Stimulated activated CD4-positive, alpha-beta T cell treated with anti-CD3 and anti-CD28 coated beads, TNF-alpha, amount 100 ng/mL, for 24 hours (primary cell): ENCODE measurements at places on chromosomes 1 and 21.

DNA sequence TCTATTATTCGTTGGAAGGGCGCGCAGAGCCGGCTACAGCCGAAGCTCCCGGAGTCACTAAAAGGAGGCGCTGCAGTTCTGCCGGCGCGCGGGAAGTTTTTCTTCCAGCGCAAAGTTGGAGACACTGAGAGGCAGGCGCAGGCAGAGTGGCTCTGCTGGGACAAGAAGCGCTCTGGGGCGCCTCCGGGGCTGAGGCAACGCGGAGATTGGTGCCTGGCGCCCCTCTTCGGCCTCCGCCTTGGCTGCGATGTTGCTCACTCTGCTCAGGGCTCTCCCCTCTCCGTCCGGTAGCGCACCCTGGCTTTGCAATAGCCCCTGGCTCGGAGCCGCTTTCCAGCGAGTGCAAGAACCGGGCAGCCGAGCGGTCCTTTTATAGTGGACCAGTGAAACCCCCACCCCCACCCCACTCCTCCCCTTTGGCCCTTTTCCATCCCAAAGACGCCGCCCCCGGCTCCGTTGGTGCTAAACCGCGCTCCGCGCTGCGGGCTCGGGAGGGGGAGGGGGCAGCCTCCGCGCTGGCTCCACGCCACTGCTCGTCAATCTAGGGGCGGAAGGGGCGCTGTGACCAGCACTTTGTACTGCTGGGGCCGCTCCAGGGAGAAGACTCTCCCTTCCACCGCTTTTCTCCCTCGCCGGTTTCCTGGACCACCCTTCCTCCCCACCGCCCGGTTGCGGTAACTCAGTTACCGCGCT lies at the start of gene ADAMTS1:
TSS of gene ADAMTS1 (minus strand) at position 344 of the 693 bp plus-strand sequence. CDS start 455 bp downstream, outside the sequence.
- DNase-seq = no peak

GRCh38 chr1:151728151-151729054 lies 7.1 kb downstream of the RIIAD1 start:
- no peak for DNase-seq

DNA sequence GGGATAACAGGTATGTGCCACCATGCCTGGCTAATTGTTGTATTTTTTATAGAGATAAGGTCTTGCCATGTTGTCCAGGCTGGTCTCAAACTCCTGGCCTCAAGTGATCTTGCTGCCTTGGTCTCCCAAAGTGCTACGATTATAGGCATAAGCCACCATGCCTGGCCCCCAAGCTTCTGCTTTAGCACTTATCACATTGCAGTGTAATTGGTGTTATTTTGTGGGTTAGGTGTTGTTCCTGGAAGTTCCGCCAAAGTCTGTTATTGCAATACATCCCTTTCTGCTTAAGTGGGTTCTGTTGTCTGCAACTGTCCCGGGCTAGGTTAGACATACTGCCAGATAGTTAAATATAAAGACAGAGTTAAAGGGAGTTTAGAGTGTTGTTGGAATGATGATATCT lies 3.4 kb downstream of the ZCCHC17 start:
- no peak for DNase-seq

DNA sequence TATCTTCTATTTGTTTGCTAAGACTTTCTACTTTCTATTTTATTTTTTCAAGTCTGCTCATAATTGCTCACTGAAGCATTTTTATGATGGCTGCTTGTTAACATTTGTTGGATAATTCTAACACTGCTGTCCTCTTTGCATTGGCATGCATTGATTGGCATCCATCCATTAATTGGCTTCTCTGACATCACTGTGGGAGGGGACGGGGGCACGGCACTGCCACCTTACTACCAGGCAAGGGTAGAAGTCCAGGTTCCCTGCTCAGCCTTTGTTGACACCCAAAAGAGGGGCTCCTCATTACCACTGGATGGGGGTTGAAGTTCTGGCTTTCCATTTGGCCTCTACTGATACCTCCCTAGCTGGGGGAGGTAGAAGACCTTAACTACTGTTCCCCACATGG lies 11.5 kb upstream of the ABCG1 start:
- no peak for DNase-seq

DNA sequence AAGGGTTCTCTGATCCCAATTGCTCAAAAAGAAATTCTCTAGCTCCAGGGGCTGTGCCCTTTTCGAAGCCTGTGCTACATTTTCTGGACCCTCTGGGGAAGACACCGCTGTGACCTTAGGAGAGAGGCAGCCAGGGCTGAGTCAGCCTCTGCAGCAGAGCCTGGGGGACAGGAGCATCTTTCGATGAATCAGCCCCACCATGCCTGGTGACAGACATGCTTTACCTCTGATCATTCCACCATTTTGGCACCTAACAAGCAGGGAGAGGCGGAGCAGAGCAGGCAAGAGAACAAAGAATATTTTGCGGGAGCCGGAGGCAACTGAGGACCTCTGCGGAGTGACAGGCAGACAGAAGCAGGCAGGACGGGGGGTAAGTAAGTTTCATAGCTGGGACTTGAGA lies 84.9 kb downstream of the VWA5B1 start:
- no peak for DNase-seq

DNA sequence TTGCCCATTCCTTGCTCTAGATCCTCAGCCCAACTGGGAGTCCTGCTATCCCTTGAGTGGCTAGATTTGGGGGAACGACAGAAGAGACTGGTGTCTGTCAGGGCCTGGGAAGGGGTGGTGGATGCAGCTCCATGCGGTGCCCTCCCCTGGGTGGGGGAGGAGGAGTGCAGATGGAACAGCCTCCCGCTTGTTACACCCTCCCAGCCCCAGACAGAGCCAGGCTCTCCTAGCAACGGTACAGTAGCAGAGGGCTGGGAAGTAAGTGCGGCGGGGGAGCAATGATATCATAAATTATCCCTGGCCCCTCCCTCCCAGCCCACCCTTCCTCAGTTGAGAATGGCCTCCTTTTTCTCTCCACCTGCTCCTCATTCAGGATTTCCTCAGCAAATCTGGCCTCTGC lies 37.2 kb downstream of the RHBG start:
- DNase-seq = no peak

DNA sequence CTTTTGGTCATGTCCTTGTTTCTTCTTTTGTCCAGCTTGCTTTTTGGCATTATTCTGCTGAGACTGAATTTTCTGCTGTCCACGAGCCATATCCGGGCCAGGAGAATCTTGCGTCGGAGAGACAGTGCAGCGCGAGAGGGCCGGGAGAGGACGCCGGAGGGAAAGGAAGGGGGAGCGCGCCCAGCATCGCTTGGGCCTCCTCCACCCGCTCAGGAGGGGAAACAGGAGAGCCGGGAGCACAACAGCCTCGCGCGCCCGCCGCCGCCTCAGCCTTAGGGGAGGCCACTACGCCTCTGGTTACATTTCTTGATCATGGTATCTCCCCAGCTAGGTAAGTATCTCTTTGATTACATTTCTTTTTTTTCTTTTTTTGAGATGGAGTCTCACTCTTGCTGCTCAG lies 7.4 kb upstream of the DEGS1 start:
- no peak for DNase-seq

DNA sequence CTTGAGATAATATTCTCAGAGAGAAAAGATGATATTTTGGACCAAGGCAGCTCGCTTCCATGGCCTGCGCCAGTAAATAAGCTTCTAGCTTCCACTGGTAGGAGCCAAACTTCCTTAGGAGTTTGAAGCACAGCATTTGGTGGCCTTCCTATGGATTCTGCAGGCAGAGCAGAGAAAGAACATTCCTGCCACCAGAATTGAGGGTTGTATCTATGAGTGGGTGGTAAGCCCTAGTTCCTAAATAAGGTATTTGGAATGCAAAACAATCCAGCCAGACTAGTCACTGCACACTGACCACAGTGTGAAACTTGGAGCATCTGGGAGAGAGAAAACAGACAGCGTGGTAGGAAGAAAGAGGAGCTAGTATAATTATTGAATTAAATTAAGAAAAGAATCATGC lies 54.1 kb upstream of the BCAR3 start:
- no peak for DNase-seq

- no peak for DNase-seq
Measured at GRCh38 chr1:48869116-48869893, 92.6 kb upstream of the BEND5 start.

GRCh38 chr1:232221802-232222499 lies 408.0 kb downstream of the SIPA1L2 start:
- no peak for DNase-seq

- DNase-seq = no peak
Measured at GRCh38 chr1:101757985-101758384, 238.7 kb downstream of the OLFM3 start.

DNA sequence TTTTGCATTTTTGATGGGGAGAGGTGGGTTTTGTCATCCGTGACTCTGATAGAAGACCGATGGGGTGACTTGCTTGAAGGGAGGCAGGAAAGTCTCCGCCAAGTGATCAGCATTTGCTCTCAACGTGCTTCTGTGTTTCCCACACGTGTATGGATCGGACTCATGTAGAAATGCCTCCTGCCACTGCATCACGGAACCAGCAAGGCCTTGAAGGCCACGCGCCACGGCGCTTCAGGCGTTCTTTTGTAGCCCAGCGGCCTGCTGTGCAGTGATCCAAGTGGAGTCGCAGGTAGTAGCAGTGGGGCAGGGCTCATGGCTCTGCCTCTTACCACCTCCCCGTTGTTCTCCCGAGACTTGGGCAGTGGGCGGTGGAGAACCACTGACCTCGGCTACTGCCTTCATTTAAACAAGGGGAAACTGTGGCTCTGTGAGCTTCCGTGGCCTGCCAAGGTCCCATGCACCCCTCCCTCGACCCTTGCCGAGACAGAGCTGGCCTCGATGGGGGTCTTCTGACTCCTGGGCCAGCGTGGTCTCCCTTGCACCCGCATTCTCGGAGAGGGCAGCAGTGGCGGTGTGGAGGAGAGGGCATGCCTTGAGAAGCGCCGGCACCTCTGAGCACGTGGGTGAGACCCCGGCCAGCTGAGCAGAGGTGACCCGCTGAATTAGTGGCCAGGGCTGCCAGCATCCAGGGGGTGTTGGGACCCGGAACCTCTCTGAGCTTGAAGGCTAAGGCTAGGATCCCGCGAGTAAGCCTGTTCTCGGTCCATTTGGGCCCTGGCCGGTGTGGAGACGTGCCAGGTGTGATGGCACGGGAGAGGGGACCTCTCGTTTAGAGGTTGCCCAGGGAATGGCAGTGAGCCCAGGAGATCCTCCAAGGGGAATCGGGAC lies 46.1 kb upstream of the ABCG1 start:
- DNase-seq = no peak

- DNase-seq = no peak
Measured at GRCh38 chr1:171515299-171515698, 30.0 kb downstream of the PRRC2C start.

GRCh38 chr1:29090937-29091618 lies 32.6 kb downstream of the TMEM200B start:
- no peak for DNase-seq

GRCh38 chr1:100622037-100622436 lies 84.1 kb downstream of the GPR88 start:
- no peak for DNase-seq

DNA sequence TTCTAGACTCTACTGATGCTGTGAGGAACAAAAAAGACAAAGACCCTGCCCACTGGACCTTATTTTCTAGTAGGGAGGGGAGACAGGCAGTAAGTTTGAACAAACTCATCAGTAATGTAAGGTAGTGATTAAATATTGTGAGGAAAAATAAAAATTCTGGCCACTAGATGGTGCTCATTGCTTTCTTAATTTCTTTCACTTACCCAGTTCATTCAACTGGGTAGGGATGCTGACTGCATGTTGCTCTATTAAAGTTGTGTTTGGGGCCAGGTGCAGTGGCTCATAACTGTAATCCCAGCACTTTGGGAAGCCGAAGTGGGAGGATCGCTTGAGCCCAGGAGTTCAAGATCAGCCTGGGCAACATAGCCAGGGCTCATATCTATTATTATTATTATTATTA lies 6.3 kb upstream of the KYAT3 start:
- no peak for DNase-seq

DNA sequence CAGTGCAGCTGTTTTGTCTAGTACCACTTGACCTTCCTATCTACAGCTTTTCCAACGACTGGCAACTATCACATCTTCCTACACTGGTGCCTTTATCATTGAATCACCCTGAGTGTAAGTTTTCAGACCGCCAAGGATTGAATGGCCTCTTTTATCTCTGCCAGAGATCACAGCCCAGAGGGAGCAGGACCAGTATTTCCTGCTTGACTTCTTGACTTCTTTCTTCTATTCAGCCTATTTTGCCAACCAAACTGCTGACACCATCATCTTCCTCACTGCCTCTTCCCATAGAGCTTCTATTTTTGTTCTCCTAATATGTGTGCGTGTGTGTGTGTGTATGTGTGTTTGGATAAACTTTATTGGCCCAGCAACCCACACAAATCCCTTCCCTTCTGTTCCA lies 53.8 kb downstream of the SERBP1 start:
- DNase-seq = no peak

GRCh38 chr1:207188901-207189300 lies 84.9 kb downstream of the C4BPA start:
- DNase-seq = no peak

- no peak for DNase-seq
Measured at GRCh38 chr1:91501523-91501851, 836 bp downstream of the CDC7 start.

- DNase-seq = no peak
Measured at GRCh38 chr1:8169364-8170058, 143.4 kb upstream of the ERRFI1 start.

- DNase-seq = no peak
Measured at GRCh38 chr1:95286479-95286878, 52.5 kb downstream of the RWDD3 start.

DNA sequence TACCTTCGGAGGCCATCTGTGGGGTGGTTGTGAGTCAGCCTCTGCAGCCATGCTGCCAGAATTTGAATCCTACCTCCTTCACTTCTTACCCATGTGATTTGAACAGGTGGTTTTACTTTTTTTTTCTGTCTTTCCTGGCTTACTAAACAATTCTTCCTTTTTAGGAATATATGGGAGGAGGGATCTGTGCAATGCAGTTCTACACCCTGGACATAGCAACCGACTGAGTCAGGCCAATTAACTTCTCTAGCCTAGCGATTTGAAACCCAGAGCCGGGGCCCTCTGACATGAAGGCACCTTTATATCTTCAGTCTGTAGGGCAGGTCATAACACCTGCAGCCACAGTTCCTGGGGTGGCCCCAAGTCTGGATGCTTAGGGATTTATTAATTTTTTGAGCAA lies 83.6 kb downstream of the ST6GALNAC3 start:
- DNase-seq = no peak

DNA sequence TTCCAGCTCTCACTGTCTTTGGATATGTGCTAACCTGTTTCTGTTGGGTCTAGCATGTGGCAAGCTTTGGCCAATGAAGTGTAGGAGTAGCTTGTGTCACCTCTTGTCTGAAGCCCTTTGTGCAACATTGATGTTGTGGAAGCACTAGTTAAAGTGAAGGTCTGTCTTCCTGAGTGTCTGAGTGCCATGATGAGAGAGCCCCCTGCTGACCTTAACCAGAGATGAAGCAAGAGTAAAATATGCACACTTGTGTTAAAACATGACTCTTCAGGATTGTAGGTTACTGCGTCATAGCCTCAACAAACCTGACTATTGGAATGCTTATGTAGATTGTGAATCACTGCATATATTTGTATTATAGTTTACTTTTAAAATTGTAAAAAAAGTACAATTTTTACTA lies 103.7 kb downstream of the NCAM2 start:
- DNase-seq = no peak
